ENCODE measurements at places on chromosomes 1 and 21.
A peak's percentile ranks its signal among the peaks of the same experiment; 100 is the strongest.

GRCh38 chr1:165069829-165070228 is 286.7 kb downstream of the LMX1A start:
- DNase-seq, result no peak

DNA sequence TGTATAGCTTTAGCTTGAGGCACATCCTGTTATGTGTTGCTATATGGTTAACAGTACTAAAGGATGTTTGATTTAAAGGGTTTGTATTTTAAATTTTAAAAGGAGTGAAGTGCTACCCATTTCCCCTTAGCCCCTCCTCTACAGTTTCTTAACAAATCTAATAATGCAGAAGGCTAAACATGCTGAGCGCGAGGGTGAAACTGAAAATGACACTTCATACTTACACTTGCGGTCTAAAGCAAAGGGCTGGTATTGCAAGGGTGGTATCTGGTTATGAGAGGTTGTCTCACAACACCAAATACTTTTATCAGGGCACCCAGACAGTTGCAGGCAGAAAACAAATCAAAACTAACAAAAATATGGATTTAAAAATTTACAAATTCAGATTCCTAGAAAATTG is 172.3 kb downstream of the SIPA1L2 start:
- no peak for DNase-seq

- no peak for DNase-seq
These were observed 648.5 kb upstream of the PKN2 start for GRCh38 chr1:88035578-88035977.

GRCh38 chr1:239874831-239875230 is 216.9 kb upstream of the FMN2 start:
- no peak for DNase-seq

DNA sequence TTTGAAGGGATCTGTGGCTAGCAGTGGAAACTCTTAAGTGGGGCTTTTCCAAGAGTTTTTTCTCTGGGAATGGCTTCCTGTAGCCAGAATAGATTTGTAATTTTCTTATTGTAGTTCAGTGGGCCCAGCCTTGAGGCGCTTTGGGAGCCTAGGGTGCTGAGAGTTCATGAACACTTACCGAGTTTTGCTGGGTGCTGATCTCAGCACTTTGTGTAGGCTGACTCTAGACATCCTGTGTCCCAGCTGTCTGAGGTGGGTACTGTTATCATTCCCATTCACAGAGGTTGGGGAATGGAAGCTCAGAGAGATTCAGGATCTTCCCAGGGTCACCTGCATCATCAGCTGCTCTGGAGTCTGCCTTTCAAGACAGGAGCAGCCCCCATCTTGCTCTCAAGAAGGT is 7.0 kb downstream of the PPFIA4 start:
- DNase-seq, result no peak

GRCh38 chr21:15064576-15065391 is at the start of gene NRIP1:
TSS of gene NRIP1 (minus strand) at chr21:15065000. CDS start at chr21:14968192, 96,808 bp downstream.
- peak; percentile 84 for DNase-seq

DNA sequence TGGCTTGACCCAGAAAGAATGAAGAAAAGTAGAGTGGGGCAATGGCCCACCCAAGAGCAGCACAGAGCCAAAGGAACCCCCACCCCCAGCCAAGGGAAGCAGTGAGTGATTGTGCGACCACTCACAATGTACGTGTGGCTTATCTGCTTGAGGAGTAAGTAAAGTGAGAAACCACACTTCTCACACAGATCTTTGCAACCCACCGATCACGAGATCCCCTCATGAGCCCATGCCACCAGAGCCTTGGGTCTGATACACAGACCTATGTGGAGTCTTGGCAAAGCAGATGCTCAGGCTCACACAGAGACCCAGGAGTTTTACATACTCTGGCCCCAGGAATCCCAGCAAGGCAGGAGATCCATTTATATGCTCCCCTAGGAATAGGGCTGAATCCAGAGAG is 14.0 kb upstream of the SLC9C2 start:
- no peak for DNase-seq

DNA sequence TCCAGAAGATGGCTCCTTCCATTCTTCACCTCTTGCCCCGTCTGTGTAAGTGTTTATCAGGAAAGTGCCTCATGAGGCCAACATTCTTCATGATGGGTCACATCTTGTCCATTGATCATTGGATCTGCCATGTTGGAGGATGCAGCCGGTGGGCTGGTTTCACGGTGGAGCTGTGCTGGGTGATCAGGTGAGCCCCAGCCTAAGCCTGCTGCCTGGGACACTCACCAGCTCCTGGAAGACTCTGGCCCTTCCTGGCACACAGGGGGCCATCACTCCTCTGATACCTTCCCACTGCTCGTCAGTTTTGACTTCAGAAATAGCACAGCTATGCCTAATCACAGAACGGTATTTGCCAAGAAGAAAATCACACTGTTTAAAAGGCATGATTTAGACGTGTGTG is 38.3 kb downstream of the UBASH3A start:
- no peak for DNase-seq

DNA sequence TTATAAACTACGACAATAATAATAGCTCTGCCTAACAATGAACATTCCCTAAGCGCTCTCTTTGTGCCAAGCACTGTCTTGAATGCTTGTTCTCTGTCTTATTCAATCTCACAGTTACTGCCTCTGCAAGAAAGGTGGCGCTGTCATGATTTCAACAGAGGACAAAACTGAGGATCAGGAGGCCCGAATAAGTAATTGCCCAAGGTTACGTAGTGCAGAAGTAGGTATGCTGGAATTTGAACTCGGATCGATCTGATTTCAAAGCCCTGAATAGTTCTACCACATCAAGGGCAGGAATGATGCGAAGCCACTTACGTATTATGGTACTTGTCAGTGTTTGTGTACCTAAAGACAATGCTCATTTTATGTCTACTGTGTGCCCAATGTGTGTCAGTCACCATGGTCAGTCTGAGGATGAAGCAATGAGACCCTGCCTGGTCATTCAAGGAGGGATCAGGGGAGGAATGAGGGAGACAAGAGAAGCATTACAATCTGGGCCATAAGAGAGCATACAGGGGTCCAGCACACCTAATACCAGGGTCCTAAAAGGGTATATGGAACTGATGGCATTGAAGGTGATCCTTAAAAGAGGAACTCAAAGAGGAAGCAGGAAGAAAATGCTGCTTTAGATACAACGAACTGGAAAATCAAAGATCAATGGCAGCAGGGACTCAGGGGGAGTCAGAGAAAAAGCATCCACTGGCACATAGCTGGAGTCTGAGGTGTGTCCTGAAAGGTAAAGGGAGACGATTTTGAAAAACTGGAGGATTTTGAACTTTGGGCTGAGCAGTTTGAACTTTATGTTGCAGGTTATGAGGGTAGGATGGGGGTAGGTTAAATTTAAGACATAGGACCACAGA is 389.2 kb downstream of the PLPP3 start:
- peak; percentile 20 for DNase-seq

- no peak for DNase-seq
These were observed 47.1 kb upstream of the IRF2BP2 start for GRCh38 chr1:234656944-234657654.

DNA sequence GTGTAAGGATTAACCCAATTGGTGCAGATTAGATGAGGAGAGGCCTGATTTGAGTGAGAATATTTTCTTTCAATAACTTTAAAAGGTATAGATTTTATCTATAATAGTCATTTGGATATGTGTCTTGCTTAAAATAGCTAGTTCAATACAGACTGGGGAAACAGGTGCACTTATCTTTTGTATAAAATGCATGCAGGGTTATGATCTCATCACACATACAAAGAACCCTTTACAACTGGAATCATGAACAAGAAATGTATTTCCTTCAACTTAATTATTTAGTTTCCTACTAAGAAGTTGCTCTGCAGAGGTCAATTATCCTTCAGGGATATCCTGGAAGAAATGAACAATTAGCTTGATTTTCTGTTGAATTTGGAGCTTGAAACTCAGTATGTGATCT is 259.6 kb downstream of the PTBP2 start:
- DNase-seq, result no peak

- no peak for DNase-seq
These were observed 35.7 kb downstream of the DPT start for GRCh38 chr1:168693197-168693871.

DNA sequence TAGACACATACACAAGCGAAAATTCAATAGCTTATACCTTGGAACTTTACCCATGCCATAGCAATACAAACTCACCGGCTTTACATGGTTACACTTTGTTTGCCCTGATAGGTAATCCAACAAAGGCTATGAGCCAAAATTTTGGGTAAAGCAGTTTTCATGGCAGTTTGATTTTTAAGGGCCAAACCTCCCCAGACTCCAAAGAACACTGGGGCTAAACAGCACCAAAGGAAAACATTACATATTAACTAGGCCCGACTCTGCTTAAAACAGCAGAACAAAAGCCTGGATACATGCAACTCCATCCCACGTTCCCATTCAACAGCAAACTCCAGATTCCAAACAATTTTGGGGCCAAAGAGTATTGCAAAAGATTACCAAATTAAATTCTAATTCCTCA is 4.4 kb upstream of the TMEM125 start:
- DNase-seq, result no peak

- DNase-seq, result no peak
These were observed 6.6 kb upstream of the ETV3L start for GRCh38 chr1:157105988-157106812.

- no peak for DNase-seq
These were observed 152.9 kb upstream of the ETV3 start for GRCh38 chr1:157291083-157291482.

GRCh38 chr1:230281556-230281955 is 144.6 kb downstream of the PGBD5 start:
- no peak for DNase-seq

- no peak for DNase-seq
These were observed 19.1 kb upstream of the LAMC1 start for GRCh38 chr1:183004141-183004540.

- no peak for DNase-seq
These were observed 9.8 kb downstream of the INKA2 start for GRCh38 chr1:111729271-111729921.

DNA sequence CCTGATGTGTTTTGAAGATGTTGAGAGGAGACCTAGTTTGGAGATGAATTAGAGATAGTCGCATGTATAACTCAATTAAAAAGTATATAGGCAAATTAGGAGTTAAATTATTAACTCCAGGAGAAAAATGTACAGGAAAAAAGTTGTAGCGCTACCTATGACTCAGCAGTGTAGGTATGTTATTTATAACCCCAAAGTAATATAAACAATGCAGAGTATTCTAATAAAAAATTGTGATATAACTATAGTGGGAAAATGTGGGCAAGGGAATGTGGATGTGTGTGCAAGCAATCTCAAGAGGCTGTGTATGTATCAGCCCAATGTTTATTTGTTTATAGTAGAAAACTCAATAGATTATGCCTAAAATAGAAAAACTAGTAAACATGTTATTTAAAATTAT is 144.5 kb downstream of the BRINP2 start:
- no peak for DNase-seq

GRCh38 chr21:37917612-37918011 is 1.4 kb upstream of the KCNJ6 start:
- DNase-seq, result no peak

- DNase-seq, result peak; percentile 32
These were observed 126.4 kb downstream of the VPS13D start for GRCh38 chr1:12356004-12356890.

- no peak for DNase-seq
These were observed 8.0 kb upstream of the TMPRSS15 start for GRCh38 chr21:18411565-18411964.

- no peak for DNase-seq
These were observed at the start of gene LAMB3 for GRCh38 chr1:209652121-209652735. TSS of gene LAMB3 (minus strand) at chr1:209652425. CDS start at chr1:209650944, 1,481 bp downstream.

- peak; percentile 23 for DNase-seq
These were observed at the start of gene SV2A for GRCh38 chr1:149917571-149918144. TSS of gene SV2A (minus strand) at chr1:149917844. CDS start at chr1:149913840, 4,004 bp downstream.

DNA sequence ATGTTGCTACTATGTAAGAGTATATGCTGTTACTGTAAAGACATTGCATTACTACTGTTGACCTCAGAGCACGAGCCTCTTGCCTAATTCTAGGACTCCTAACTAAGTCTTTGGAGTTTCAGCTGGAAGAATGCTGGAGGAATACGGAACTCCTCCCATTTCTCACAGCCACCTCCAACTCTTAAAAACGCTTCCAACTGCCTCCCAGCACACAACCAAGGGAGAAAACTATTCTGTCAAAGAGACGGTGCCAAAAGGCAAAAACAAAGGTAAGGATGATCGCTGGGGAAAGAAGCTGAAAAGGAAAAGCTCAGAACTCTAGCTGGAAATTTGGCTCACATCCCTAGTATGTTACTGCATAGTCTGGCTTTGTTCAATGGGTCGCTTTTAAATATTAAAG is at the start of gene FMO2:
FMO2 (plus strand) TSS at position 210 of the 400 bp plus-strand sequence. CDS start 414 bp downstream, outside the sequence.
- DNase-seq, result no peak

- peak; percentile 12 for DNase-seq
These were observed 39.6 kb downstream of the NUF2 start for GRCh38 chr1:163361123-163361934.

- DNase-seq, result no peak
These were observed 119.7 kb upstream of the RGS18 start for GRCh38 chr1:192038567-192038966.

DNA sequence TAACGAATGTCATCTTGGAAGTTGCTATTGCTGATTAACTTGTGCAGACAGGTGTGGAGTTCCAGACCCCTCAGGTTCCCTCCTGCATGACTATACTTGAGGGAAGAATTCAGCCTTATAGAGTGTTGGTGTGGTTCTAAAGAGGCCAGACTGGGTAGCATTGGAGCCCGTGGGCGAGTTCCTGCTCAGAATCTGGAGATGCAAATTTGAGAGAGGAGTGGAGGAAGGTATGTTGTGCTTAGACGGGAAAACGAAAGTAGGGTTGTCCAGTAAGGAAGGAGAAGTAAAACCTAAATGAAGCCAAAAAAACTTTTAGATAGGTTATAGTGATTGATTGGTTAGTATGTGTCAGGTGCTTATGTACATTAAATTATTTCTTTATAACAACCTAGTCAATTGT is 79.2 kb downstream of the ZNF326 start:
- no peak for DNase-seq

- no peak for DNase-seq
These were observed 127.8 kb upstream of the FMN2 start for GRCh38 chr1:239963856-239964255.

- DNase-seq, result no peak
These were observed 37.5 kb downstream of the CDC42BPA start for GRCh38 chr1:227280836-227281235.

GRCh38 chr1:53366901-53367502 is 39.1 kb upstream of the LRP8 start:
- no peak for DNase-seq

GRCh38 chr1:145690587-145691558 is 16.3 kb downstream of the PDZK1 start:
- DNase-seq, result no peak

DNA sequence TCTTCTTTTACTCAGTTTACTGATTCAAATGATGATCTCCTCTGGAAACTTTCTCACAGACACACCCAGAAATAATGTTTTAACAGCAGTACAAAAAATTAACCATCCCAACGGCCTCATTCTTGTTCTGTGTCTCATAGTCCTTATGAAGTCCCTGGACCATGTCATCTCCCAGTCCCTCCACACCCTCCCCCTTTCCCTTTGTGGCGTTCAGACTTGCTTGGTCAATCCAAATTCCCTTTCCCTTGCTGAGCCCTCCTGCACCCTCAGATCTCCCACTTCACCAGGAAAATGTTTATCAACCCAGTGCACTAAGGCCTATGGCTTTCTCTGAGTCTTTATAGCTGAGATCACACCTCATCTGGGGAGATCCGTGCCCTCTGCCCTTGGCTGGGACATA is 85.9 kb downstream of the CENPF start:
- DNase-seq, result no peak

GRCh38 chr1:40742363-40743061 is 41.1 kb upstream of the KCNQ4 start:
- no peak for DNase-seq

- DNase-seq, result no peak
These were observed 27.1 kb upstream of the GRHL3 start for GRCh38 chr1:24292103-24292502.

- peak; percentile 14 for DNase-seq
These were observed 619 bp downstream of the BCL9 start for GRCh38 chr1:147541672-147542568.
